ENCODE measurements at places on chromosomes 5 and 9.

DNA sequence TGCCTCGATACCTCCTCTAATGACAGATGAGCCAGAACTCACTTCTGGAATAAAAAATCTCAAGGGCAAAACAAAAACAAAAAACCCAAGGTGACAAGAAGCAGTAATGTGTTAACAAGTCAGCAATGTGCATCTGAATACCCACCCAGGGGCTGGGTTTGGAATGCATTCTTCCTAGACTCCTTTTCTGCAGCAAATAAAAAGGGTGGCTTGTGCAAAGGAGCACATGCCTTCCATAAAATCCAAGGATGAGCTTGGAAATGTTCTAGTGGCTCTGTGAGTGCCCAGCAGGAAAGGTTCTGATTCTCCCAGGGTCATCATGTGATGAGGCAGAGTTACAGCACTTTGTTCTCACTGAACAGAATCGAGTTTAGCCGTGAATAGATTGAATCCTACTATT, 599.9 kb downstream of the RAB3C start:
- no peak for DNase-seq

DNA sequence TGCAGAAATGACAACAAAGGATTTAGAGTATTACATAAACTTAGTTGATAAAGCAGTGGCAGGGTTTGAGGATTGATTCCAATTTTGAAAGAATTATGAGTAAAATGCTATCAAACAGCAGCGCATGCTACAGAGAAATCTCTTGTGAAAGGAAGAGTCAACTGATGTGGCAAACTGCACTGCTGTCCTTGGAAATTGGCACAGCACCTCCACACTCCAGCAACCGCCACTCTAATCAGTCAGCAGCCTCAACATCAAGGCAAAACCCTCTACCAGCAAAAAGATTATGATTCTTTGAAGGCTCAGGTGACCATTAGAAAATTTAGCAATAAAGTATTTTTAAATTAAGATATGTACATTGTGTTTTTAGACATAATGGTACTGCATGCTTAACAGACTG, 66.4 kb downstream of the AUH start:
- no peak for DNase-seq

DNA sequence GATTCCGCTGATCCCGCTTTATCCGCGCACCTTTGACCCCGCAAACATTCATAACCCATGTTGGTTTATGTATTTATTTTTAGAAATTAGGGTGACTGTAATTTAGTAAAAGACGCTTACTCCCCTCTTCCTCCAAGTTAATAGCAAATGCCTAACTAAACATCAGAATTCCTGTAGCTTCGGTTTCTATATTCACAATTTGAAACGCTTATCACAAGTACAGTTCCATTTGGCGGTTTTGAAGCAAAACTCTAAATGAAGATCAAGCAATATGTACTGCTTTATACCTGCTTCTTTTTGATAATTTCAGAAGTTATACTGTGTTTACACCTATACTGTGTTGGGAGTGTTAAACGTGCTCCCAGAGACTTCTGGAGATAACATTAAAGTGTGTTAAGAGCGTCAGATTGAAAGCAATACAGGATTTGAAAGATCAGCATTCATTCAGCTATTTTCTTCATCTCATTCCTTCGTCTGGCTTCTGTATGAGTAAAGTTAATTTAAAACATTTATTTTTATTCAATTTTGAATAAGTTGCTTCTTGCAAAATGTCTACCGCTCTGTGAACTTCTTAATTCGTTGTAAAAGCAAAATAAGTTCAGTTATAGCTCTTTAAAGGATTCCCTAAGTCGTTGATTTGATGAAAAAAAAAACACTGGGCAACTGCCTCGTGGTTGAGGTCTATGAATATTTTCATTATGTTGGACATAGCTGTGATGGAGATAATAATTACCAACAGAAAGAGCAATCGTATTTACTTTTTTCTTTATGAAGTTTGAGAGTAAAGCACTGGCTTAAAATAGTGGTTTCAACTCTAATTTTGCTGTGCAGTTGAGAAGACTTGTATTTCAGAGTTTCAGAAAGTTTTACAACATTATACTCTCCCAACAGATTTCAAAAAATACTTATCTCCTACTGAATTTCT, 2.5 kb downstream of the PRDM6 start:
- DNase-seq, result no peak

- no peak for DNase-seq
These were observed 90.1 kb downstream of the THBS4 start for GRCh38 chr5:80125022-80125961.

- DNase-seq, result no peak
These were observed 813 bp downstream of the ERMP1 start for GRCh38 chr9:5832071-5832537.

- DNase-seq, result no peak
These were observed 64.7 kb downstream of the SH3PXD2B start for GRCh38 chr5:172389578-172390112.

- DNase-seq, result no peak
These were observed 55.2 kb downstream of the RIC1 start for GRCh38 chr9:5684101-5684500.

GRCh38 chr9:120934281-120934680, 7.7 kb upstream of the TRAF1 start:
- no peak for DNase-seq

- no peak for DNase-seq
These were observed 290.6 kb downstream of the PIK3R1 start for GRCh38 chr5:68505917-68506860.

DNA sequence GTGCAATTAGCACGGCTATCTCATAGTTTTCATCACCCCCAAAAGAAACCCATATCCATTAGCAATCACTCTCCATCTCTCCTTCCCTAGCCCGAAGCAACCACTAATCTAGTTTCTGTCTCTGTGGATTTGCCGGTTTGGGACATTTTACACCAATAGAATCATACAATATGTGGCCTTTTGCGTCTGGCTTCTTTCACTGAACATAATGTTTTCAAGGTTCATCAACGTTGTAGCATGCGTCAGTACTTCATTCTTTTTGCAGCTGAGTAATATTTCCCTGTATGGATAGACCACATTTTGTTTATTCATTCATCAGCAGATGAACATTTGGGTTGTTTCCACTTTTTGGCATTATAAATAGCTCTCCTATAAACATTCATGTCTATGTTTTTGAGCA, 75.4 kb upstream of the TBC1D2 start:
- peak; percentile 39 for DNase-seq

- DNase-seq, result no peak
These were observed 133.8 kb downstream of the TMEM38B start for GRCh38 chr9:105828171-105828570.

DNA sequence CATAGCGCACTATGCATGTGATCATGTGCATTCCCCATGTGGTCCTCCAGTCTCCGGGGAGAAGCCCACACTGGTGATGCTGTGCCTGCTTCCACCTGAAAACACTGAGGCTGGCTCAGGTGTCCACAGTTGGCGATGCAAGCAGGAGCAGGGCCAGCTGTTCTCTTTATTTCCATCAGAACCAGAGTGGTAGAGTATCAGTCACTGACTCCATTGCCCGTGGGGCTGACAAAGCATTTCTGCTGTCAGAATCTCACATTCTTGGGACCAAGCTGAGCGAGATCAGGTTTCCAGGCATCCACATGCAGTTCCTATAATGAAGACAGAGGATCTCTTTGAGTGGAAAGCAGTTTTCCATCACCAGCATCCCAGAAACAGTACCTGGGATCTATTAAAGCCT, 52.5 kb downstream of the GADD45G start:
- no peak for DNase-seq
